Osteocyte (in vitro differentiated cells): ENCODE measurements at places on chromosomes 13 and 19. TPM values are rescaled to one million over a fixed set of nuclear protein-coding genes. Genes with fewer than 3 reads are reported as not detected.
A peak's percentile ranks its signal among the peaks of the same experiment; 100 is the strongest.

DNA sequence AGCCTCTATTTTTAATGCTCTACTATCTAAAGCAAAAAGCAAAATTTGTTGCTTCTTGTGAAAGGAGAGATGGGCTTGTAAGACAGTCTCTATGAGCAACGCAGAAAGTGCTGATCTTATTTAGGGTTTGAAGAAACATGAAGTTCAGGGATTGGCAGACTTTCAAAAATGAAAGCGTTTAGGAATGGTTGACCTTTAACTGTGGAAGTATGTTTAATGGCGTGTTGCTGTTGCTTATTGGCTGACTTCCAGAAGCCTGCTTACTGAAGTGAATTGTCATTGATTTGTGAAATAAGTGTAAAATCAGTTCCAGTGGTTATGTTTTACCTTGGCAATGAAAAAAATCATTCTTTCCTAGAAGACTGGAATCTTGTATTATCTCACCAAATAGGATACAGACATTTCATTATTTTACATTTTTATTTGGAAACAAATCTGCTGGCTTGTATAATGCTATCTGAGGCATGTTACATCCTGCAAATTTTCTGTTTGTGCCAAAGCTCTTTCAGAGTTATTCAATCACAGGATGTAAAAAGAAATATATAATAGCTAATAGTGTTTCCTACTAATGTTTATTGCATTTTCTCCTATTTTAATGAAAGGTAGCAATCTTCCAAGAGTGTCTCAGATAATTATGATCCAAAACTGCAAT is 221.3 kb upstream of the SLITRK6 start:
- no peak for DNase-seq

GRCh38 chr19:39792999-39793546 is 14.4 kb downstream of the LEUTX start:
- DNase-seq = peak; percentile 91

DNA sequence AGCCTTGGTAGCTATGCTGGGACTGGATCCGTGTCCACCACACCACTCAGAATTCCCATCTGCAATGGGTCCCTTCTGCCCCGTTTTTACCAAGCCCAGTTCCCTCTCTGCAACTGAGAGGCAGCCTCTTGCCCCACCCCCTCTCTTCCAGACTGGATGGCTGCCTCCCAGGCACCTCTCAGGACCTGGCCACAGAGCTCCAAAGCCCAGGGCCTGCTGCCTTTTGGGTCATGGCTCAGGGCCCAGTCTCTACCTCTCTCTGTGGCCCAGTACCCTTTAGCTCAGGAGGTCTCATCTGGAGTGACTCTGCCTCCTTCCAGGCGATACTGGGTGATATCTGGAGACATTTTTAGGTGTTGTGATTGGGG is 10.3 kb upstream of the ZBTB7A start:
- DNase-seq = no peak

DNA sequence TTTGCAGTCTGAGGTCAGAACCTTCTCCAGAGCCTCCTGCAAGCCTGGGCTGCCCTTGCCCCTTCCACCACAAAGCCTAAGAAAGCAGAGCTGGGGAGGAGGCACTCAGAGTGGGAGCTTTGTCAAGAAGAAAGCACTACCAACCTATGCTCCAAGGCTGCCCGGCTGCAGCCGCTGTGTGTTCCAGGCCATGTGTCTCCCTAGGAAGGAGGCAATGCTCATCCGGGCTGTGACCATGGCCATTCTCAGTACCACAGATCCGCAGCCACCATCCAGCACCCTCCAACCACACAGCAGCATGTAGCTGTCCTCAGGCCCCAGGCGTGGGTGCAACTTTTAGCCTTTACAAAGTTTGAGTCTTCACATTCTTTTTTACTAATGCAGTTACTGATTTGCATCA is 22.0 kb downstream of the CARS2 start:
- DNase-seq = no peak

DNA sequence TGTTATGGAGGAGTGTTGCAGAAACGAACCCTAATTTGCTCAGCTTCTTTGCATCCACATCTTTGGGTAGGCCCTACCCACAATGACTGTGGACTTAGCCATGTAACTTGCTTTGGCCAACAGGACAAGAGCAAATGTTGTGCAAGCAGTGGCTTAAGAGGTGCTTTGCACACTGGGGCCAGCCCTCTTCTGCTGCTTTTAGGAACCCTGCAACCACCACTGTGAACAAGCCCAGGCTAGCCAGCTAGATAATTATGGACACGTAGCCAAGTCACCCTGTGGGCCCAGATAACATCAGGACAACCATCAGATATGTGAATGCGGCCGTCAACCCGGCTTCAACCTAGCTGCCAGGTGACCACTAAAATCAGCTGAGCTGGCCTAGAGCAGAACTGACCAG is 17.1 kb downstream of the C19orf47 start:
- DNase-seq = no peak

- no peak for DNase-seq
Measured at GRCh38 chr13:73062468-73062867, 3.7 kb downstream of the KLF5 start.

DNA sequence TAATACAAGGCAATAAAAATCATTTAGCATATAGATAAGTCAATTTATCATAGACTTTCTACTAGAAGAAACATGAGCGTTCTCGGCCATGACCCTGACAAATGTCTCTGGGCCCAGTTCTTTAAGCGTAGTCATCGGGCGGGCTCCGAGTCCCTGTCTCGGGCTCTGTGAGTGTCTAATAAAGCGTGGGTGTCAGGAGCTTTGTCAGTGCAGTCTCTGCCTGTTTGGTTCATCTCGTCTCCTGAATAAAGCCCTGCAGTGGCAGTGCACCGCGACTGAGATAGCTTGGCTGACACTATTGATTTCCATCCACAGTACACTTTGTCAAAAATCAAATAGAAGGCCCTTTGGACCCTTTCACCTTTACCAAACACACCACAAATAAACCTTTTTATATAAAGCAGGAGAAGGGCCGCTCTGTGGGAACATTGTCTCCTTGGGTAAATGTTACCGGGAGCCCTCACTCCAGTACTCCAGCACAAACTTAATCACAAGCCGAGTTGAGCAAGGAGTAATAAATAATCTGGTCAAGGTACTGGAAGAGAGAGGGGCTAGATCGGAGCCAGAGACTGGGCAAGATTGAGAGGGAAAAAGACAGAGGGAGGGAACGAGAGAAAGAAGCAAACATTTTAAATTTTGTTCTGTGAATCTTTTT is 368.2 kb upstream of the TSHZ3 start:
- peak; percentile 71 for DNase-seq

DNA sequence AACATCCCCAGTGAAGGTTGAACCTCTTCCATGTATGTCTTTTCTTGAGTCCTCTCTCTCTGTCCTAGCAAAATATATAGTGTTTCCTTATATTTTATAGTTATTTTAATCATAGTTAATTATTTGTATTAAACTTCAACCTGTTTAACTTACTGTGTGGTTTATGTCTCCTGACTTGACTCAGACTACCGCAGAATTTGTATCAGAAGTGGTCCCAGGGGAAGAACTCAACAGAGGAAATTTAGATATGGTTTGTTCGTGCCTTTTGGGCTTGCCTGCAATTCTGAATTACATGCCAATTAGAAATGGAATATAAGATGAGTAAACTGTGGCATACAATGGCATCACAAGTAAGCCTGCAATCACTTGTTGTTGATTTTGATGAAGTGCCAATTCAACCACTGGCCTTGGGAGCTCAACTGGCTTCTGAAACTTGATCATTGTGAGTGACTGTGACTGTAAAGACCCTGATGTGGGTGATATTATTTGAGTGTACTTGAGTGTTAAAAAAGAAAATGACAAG is 1459.5 kb upstream of the PCDH20 start:
- DNase-seq = no peak

DNA sequence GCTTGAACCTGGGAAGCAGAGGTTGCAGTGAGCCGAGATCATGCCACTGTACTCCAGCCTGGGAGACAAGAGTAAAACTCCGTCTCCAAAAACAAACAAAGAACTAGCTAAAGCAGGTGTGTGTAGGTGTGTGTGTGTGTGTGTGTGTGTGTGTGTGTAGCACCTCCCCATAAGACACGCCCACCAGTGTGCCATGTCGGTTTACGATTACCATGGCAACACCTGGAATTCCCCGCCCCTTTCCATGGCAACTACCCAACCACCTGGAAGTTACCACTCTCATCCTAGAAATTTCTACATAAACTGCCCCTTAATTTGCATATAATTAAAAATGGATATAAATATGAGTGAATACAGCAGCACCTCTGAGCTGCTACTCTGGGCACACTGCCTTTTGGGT is 80.9 kb upstream of the ADGRE5 start:
- DNase-seq = no peak

- DNase-seq = no peak
Measured at GRCh38 chr13:84524586-84524985, 642.3 kb upstream of the SLITRK1 start.

GRCh38 chr19:43560687-43561086 is 14.6 kb downstream of the XRCC1 start:
- DNase-seq = no peak

DNA sequence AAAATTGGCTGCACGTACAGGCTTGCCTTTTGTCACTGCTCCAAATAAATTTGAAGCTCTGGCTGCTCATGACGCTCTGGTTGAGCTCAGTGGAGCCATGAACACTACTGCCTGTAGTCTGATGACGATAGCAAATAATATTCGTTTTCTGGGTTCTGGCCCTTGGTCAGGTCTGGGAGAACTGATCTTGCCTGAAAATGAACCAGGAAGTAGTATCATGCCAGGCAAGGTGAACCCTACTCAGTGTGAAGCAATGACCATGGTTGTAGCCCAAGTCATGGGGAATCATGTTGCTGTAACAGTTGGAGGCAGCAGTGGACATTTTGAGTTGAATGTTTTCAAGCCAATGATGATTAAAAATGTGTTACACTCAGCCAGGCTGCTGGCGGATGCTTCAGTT is 16.1 kb upstream of the AKAP11 start:
- no peak for DNase-seq

DNA sequence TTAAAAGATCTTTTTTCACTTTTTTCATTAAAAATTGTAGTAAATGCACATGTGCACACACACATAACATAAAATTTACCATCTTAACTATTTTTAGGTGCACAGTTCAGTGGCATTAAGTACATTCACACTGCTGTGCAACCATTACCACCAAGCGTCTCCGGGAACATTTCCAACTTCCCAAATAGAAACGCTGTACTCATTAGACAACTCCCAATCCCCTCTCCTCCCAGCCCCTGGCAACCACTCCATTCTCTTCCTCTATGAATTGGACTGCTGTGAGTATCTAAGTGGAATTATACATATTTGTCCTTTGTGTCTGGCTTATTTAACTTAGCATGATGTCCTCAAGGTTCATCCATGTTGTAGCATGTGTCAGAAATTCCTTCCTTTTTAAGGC is 11.6 kb downstream of the GJB2 start:
- no peak for DNase-seq

- DNase-seq = no peak
Measured at GRCh38 chr19:51009061-51009891, 7.9 kb upstream of the KLK8 start.

DNA sequence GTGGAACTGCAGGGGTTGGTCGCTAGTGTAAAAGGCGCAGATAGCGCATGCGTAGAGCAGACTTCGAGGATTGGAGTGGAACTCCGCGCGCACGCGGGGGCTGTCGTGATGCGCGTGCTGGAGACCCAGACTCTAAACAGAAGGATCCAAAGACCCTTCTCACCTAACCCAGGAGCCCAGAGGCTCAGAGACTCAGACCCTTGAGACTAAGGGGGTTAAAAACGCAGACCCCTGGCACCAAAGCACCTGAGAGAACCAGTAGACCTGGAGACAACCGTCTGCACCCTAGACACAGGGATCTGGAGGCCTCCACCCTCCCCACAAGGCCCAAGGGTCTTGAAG is 567 bp upstream of the CTU1 start:
- DNase-seq = no peak

DNA sequence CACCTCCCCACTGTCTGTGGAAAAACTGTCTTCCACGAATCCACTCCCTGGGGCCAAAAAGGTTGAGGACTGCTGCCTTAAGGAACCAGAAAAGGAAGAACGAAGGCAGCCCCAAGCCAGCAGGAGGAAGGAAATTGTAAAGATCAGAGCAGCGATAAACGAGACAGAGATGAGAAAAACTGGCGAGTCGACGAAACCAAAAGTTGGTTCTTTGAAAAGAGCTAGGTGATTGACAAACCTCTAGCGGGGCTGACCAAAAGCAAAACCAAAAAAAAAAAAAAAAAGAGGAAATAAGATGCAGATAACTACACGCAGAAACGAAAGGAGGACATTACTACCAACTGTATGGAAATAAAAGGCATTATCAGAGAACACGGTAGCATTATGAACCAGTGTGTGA is 76.9 kb downstream of the GADD45B start:
- DNase-seq = no peak

GRCh38 chr19:7366701-7367420 is 18.1 kb downstream of the ARHGEF18 start:
- DNase-seq = no peak

DNA sequence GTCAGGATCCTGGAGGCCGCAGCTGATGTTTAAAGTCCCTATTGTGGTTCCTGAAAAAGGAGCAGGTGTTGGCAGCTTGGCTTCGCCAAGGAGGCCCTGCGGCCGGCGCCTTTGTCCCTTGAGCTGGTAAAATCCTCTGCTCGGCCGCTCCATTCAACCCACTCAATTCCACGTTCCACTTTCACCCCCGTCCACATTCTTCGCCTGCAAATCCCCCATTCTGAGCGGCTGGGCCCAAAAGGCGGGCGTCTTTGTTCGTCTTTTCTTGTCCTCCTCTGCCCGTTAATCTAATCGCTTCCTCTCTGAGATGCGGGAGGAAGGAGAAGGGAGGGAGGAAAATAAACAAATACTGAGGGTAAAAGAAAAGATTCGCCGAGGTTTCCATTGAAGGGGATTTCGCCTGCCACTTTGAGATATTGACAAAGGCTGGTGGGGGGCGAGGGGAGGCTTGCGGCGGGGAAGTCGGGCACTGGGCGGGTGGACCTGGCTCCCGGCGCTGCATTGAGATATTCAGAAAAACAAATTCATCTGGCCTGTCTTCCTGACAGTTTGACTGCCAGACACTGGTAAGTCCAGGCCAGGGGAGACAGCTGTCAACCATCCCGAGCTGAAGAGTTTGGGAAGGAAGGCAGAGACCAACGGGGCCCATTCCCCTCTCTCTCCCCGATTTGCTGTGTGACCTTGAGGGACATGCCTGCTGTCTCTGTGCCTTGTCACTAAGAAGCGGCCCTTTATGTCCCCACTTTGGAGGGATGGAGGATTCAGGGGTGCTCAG is 37.6 kb downstream of the ZNRF4 start:
- DNase-seq = no peak

The SPRED3 gene
- 5.9 and 6.0 TPM in 2 replicates for total RNA-seq

The CA11 gene
- 34.2 and 40.7 TPM in 2 replicates for total RNA-seq

The CEACAM20 gene
- total RNA-seq = not detected in 2 replicates

The GSX1 gene
- total RNA-seq = not detected in 2 replicates

The SPTBN4 gene
- total RNA-seq = 0.48 and 0.63 TPM in 2 replicates

The LIM2 gene
- not detected in 2 replicates for total RNA-seq

The SYNGR4 gene
- not detected in 2 replicates for total RNA-seq

The ZNF823 gene
- total RNA-seq = 4.1 and 4.3 TPM in 2 replicates

The SIAH3 gene
- total RNA-seq = not detected in 2 replicates

The HIF3A gene
- total RNA-seq = 77.5 and 101 TPM in 2 replicates

The OR10H1 gene
- total RNA-seq = not detected in 2 replicates

The SIGLEC9 gene
- total RNA-seq = not detected in 2 replicates

The IZUMO2 gene
- total RNA-seq = not detected in 2 replicates

The ZNF541 gene
- total RNA-seq = not detected in 2 replicates

The MYH14 gene
- total RNA-seq = not detected in 2 replicates

The KLK10 gene
- total RNA-seq = not detected in 2 replicates

The ZNF556 gene
- not detected in 2 replicates for total RNA-seq

The SPACA4 gene
- not detected in 2 replicates for total RNA-seq

The DOCK9 gene
- 23.9 and 24.1 TPM in 2 replicates for total RNA-seq
